NCI-H1105 treated with DMSO at 0.1 percent for 48 hours (cell line): ENCODE measurements at places on chromosomes 7 and 10.

GRCh38 chr7:40525764-40526163 lies 391.0 kb downstream of the SUGCT start:
- no peak for DNase-seq

DNA sequence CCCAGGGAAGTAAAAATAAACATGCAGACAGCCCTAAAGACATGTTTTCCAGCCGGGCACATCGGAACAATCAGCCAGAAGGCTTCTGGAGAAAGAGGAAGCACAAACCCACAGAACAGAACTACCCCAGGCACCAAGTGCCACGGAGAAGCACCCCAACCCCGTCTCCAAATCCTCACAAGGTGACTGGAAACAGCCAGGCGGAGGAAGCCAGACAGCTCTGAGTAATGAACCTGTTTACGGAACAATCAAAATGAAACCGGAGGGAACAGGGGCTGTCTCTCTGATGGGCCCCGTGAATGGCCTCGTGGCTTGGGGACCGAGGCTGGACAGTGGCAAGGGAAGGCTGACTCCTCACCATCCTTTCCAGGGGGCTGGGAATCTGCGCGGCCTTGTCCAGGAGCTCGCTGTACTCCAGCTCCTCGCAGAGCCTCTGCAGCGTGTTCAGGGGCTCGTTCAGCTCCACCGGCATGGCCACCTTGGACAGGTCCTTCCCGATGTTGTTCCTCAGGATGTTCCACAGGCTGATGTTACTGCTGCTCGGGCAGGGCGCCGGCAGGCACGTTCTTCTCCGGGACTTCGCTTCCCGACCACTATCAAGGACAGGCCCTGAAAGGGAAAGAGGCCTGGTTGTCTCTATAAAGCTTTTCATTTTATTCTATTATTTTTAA lies 77.0 kb upstream of the GSDME start:
- DNase-seq, result no peak

GRCh38 chr10:43206391-43207235 lies 60.3 kb downstream of the RASGEF1A start:
- no peak for DNase-seq

- DNase-seq, result no peak
These were observed 7.2 kb upstream of the CNOT4 start for GRCh38 chr7:135517060-135517459.

GRCh38 chr10:34702982-34703381 lies 112.1 kb downstream of the PARD3 start:
- no peak for DNase-seq

GRCh38 chr7:36440880-36441279 lies 51.2 kb downstream of the ANLN start:
- DNase-seq, result peak; percentile 24

DNA sequence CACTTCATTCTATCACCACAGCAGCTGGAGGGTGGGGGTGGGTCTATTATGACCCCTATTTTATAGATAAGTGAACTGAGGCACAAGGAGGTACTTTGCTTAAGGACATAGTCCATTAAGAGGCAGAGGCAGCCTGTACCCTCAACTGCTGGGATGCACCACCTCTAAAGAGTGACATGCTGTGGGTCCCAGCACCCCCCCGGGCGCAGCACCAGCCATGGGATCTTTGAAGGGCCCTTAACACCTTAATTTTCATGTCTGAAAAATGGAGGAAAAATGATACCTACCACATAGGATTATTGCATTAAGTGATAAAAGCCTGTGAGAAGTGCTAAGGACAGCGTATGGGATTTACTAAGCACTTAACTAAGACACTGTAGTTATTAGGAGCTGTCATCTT lies 15.4 kb downstream of the ADCYAP1R1 start:
- no peak for DNase-seq

DNA sequence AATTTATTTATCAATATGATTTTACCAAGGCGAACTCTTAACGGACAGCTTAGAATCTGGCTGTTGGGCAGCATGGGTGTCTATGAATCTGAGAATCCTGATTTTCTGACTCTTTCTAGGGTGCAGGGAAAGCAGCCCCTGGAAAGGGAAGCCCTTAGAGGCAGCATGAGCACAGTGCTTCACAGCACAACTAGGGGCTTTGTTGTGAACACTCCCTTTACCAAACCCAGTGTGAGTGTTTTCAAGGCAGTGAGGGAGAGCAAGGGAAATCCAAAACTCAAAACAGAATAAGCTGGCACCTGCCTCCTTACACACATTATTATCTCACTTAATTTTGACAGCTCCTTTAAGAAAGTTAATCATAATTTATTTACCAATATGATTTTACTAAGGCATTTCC lies 116.3 kb upstream of the CSTF2T start:
- no peak for DNase-seq

GRCh38 chr7:151327659-151328058 lies 14.0 kb upstream of the NUB1 start:
- no peak for DNase-seq

DNA sequence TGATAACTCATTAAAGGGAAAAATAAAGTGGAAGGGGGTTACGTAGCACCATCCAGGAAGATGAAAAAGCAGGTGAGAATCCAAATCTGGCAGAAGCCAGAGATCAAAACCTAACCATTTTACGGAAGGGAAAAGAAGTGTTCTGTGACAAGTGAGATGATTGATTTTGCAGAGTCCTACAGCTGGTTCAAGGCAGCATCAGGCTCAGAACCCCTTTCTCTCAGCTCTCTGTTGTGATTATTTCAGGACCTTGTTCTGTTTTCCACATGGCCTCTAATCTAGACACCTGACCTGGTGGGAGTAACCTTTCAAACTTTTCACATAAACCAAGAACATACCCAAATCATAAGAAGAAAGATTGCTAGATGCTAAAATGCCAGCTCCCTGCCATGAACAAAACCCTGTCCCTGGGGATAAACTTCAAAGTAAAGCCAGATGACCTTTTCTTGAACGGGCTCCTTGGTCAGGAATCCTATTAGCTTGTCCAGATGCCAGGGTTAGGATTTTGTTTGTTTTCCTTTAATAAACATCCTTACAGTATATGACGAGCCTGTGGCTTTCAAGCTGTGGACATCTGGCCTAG lies 5.9 kb downstream of the DUSP5 start:
- no peak for DNase-seq

- DNase-seq, result no peak
These were observed 1.0 kb downstream of the NXPH1 start for GRCh38 chr7:8434290-8435002.

DNA sequence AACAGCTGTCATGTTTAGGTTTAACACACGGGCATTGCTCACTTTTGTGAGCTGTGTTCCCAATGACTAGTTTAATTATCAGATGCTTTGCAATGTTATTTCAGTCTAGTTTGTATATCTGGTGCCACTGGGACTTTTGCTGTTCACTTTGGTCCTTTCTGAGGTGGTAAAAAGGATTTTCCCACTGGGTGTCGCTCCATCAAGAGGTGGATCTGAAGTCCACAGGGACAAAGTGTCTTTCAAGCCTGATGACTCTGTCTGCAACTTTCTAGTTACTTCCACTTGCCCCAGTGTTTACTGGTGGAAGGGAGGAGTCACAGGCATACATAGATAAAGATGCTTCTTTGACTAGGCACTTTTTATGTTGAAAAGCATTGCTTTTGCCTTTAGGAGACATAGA lies 242.2 kb downstream of the HGF start:
- no peak for DNase-seq

- no peak for DNase-seq
These were observed 12.2 kb upstream of the SVIL start for GRCh38 chr10:29646960-29647461.

DNA sequence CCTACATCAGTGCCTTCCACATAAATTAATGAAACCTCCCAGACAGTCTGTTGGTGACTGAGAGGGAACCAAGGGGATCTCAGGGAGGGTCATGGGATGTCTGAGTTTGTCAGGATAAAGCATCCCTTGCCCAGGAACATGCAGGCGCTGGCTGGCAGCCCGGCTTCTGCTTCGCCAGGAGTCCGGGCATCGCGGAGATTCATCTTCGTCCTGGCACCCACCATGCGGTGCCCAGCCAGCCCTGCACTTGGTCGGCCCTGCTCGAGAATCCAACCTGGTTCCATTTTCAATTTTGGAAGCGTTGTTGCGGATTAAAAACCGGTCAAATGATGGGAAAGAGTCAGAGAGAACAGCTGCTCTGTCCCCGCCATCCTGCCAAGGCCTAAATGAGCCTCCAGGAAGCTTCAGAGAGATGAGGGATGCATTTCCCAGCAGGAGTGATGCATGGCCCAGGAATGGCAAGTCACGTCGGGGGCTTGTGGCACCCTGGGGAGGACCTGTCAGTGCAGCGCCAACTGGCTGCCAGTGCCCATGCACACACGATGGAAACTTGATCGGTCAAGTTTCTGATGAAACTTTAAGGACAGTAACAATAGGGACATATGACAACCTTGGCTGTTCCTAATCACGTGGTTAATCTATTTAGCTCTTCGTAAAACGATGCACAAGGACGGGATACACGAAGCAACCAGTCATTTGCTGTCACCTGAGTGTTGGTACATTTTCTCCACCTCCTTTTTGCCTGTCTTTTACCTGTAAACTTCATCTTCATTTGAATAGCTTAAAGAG lies 260.8 kb upstream of the MKI67 start:
- no peak for DNase-seq

GRCh38 chr10:24694086-24694485 lies 29.6 kb downstream of the ARHGAP21 start:
- DNase-seq, result no peak

DNA sequence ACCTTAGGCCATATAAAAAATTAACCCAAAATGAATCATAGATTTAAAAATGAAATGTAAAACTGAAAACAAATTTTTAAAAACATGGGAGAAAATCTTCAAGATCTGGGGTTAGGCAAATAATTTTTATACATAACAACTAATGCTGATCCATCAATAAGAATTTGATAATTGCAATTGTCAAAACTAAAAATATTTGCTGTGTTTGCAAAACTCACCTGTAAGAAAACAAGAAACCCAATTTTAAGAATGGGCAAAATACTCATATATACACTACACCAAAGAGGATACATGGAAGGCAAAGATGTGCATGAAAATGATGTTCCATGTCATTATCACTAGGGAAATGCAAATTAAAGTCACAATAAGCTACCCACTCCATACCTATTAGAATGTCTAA lies 194.8 kb upstream of the NRP1 start:
- DNase-seq, result no peak

DNA sequence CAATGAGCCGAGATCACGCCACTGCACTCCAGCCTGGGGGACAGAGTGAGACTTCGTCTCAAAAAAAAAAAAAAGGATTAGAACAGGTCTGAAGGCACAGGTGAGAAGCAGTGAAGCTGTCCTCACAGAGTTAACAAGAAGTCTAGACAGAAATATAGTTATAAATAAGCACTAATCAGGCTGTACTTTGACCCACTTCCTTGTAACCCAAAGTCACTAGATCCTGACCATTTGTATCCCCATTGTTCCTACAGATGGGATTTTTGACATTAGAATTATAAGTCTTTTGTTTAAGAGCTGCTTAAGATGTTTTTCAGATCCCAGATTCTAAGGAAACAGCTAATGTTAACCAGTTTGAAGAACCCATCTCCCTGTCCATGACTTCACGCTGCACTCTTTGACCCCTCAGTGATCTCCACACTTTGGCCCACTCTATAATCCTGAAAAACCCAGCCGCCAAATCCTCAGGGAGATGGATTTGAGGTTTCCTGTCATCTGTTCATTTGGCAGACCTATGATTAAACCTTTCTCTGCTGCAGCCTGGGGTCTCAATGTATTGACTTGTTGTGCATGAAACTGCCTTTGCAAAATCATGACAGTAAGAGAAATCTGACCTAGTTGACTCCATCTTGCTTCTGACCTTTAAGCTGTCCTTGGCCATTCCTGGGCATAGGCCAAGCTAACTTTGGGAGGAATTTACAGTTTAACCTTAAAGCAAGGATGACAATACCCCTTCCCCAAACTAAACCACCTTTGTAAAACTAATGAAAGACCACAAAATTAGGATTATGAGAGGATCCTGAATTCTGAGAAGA lies 11.4 kb downstream of the SSMEM1 start:
- DNase-seq, result no peak

DNA sequence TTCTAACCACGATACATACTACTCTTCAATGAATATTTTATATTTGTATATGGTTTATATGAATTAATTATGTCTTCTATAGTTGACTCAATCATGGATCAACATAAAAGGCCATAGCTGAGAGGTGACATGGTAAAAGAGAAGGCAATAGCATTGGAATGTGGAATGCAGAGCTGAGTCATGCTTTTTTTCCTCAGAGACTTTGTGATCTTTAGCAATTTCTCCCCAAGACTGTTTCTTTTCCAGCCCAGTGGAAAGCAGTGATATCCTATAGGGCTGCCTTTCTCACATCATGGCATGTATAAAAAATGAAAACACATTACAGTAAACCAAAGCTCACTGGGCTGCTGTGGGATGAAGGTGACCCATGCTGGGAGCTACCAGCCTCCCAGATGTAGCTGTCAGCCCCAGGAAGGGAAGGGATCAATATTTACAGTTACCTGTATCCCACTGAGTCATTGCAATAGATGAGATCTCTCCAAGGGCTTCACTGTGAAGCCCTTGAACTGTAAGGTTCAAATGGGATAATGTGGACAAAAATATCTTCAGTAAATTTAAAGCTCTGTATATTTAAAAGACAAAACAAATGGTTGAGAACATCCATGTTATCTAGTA lies 30.2 kb downstream of the SLC39A12 start:
- DNase-seq, result no peak

- no peak for DNase-seq
These were observed 75.1 kb downstream of the HGF start for GRCh38 chr7:81694711-81695110.

GRCh38 chr7:50164559-50165170 lies 71.6 kb upstream of the ZPBP start:
- DNase-seq, result no peak

DNA sequence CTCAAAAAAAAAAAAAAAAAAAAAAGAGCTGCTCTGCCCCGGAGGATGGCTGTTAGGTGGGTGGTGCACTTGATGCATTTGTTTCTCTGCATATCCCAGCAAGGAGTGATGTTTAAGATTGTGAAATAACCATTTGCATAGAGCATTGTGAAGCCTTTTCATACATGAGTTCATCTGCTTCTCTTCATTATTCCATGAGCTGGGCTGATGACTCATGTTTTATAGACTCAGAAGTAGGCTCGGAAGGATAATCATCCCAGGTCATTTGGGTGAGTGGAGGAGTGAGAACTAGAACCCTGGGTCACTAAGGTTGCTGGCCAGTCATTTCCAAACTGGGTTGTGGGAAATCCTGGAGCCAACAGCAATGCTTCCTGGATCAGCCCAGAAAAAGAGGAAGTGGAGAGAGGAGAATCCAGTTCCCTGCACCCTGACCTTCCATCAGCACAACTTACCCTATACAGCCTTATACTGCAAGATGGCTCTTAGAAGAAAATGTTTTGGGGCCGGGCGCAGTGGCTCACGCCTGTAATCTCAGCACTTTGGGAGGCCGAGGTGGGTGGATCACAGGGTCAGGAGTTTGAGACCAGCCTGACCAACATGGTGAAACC lies 45.3 kb downstream of the TACC2 start:
- DNase-seq, result no peak

DNA sequence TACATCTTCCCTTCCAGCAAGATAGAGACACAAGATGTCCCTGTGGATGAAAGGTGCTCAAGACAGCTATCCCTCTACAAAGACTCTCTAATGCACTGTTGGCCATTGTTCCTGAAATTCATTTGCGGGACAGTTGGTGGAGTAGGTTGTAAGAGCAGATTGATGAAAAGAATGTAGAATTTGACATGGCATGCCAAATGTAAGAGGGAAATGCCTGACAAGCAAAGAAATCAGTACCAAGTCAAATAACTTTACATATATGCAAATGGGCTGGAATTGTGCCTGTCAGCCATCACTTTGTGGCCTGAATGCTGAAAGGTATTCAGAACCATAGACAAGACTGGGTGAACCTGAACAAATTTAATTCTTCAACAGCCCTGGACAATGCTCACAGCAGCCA lies 120.3 kb upstream of the FAM204A start:
- no peak for DNase-seq
